ENCODE measurements at places on chromosomes 11 and 22. TPM values are rescaled to one million over a fixed set of nuclear protein-coding genes. Genes with fewer than 3 reads are reported as not detected.

DNA sequence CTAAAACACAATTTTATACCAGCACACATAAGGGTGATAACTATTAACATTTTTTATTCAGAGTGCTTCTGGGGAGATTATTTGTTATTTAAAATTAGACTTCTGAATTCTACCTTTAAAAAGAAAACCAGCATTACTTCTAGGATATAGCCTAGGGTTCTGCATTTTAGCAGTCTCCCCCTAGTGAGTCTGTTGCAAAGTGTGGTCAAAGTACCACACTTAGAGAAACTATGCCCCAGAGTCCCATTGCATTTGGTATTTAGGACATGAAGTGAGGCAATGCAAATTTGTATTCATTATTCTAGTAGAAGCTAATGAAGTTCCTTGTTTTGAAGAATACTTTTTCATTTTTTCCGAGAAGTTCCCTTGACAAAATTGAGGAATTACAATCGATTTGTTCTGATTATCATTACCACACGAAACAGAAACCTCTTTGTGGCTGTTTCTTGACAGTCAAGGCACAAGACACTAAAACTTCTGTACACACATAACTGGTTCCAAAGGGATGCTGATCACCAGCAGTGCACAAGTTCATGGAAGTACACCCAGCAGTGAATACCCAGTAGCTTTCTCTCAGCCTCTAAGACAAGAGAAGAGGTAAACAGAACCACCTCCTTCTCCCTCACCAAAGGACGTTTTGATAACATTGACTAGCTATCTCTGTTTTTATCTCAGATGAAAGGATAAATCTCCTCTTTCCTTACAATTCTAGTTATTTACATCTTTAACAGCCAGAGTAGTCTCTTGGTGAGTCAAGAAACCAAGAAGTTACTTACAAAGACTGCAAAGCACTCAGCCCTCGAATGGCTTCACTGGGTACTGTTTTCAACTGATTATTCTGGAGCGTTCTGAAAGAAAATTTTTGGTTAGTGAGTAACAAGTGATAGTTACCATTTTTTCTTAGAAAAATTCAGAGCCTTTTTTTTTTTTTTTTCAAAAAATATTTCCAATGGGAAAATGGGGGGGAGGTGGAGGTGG lies 27.6 kb upstream of the CCDC34 start:
- H3K4me3 ChIP-seq, result no peak overlapping the region
- no peaks in the 10 kb centered on the region for H3K36me3 ChIP-seq
- H3K4me1 ChIP-seq, result peaks cover 57% of the 10 kb centered on the region
- no peak for DNase-seq
- H3K27ac ChIP-seq, result peak overlapping the region; percentile 68

DNA sequence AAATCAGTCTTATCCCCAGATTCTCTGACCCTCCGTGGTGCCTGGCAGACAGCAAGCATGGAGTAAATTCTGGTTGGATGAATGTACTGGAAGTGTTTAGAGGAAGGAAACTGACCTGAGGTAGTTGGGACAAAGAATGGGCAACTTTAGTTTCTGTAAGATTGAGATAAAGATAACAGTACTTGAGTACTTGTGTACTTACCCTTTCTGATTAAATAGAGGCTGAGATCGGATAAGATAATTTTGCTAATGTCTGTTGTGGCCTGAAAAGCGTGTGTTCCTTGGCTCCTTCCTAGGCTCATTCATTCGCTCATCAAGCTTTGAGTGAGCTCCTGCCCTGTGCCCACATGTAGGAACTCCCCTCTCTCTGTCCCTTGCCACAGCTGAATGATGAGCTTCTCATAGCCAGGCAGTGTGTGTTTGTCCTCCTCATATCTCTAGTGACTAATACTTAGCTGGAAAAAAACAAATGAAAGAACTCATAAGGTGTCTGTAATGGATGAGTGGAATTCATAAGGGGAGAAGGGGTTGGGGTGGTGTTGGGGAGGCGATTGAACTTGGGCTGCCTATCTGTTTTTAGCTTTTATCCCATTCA lies 118.1 kb downstream of the DBX1 start:
- no peak for DNase-seq
- no peak overlapping the region for H3K27ac ChIP-seq
- H3K27me3 ChIP-seq, result no peaks in the 10 kb centered on the region
- H3K4me1 ChIP-seq, result no peaks in the 10 kb centered on the region

GRCh38 chr22:36465232-36466021 lies 16.0 kb downstream of the TXN2 start:
- peaks cover 29% of the 10 kb centered on the region for H3K4me1 ChIP-seq
- DNase-seq, result peak; percentile 55
- no peaks in the 10 kb centered on the region for H3K27me3 ChIP-seq
- no peaks in the 10 kb centered on the region for H3K36me3 ChIP-seq
- peak overlapping the region; percentile 27 for H3K27ac ChIP-seq
- no peak overlapping the region for H3K4me3 ChIP-seq

IGLL1 gene
- not detected for polyA plus RNA-seq
